Fibroblast of upper back skin (primary cell): ENCODE measurements at places on chromosomes 11 and 22.

- no peak for DNase-seq
These were observed 30.4 kb downstream of the TOLLIP start for GRCh38 chr11:1278766-1279673.

- DNase-seq = no peak
These were observed 7.6 kb downstream of the MMP20 start for GRCh38 chr11:102617466-102618008.

- no peak for DNase-seq
These were observed 292.7 kb downstream of the OPCML start for GRCh38 chr11:133239575-133239974.

DNA sequence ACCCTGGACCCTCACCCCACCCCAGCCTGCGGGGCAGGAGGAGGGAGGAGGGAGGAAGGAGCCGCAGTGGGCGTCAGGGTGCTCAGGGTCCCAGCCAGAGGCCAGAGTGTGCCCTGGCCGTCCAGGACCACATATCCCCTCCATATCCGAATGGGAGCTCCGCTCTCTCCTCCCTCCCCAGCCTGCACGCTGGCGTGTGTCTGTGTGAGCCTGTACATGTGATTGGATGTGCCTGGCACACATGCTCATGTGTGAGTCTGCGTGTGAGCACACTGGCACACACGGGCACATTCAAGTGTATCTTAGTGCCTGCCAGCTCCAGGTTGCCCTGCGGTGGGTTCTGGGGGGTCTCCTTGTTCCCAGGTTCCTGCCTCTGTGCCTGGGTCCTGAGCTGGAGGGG lies 8.1 kb downstream of the TSSC4 start:
- no peak for DNase-seq

GRCh38 chr11:69180726-69181125 lies 25.0 kb downstream of the SMIM38 start:
- DNase-seq = no peak

- DNase-seq = no peak
These were observed 143.1 kb upstream of the RASSF10 start for GRCh38 chr11:12865863-12866595.

GRCh38 chr11:9494316-9494715 lies 33.5 kb downstream of the ZNF143 start:
- DNase-seq = no peak

DNA sequence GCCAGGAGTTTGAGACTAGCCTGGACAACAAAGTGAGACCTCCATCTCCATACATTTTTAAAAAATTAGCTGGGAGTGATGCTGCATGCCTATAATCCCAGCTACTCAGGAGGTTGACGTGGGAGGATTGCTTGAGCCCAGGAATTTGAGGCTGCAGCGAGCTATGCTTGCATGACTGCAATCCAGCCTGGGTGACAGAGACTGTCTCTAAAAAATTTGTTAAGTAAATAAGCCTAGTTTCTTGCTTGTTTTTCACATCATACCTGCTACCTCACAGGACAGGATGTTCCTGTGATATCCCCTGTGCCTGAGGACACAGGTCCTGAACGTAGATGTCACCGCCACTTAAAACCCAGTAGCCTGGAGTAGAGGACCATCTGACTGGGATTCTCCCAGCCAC lies 348.6 kb downstream of the MN1 start:
- DNase-seq = no peak

DNA sequence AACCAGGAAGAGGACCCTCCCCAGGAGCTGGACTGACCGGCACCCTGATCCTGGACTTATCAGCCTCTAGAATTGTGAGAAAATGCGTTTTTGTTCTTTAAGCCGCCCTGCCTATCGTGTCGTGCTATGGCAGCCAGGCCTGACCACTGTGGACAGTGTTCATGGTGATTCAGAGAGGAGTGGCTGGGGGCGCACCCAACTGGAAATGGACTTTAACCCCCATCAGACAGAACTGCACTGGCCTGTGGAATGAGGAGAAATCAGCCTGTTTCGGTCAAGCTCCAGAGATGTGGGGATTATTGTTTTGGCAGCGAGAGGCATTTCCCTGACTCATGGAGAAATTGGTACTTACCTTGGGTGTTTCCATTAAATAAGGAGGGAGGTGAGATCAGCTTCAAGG lies 1437.8 kb downstream of the BRD1 start:
- DNase-seq = no peak

GRCh38 chr11:62001450-62002191 lies 34.2 kb upstream of the FTH1 start:
- peak; percentile 25 for DNase-seq

- peak; percentile 91 for DNase-seq
These were observed 82.9 kb upstream of the THY1 start for GRCh38 chr11:119505861-119506260.

GRCh38 chr11:34637303-34637702 lies 16.4 kb downstream of the EHF start:
- DNase-seq = no peak

DNA sequence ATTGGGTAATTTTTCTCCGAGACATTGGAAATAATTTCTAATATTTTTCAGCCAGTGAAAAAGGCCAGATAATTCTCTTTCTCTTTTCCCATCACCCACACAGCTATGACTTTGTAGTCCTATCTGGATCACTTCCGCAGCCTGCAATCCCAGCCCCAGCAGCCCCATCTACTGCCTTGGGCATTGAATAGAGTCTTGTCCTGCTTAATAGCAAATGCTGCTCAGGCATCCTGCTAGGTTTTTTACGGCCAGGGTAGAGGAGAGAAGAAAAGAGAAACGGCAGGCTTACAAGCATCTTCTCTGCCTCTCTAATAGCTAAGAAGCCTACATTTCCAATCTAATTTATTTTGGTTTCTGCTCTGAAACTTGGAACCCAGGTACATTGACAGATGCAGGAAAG lies 154.3 kb upstream of the B3GAT1 start:
- DNase-seq = no peak

DNA sequence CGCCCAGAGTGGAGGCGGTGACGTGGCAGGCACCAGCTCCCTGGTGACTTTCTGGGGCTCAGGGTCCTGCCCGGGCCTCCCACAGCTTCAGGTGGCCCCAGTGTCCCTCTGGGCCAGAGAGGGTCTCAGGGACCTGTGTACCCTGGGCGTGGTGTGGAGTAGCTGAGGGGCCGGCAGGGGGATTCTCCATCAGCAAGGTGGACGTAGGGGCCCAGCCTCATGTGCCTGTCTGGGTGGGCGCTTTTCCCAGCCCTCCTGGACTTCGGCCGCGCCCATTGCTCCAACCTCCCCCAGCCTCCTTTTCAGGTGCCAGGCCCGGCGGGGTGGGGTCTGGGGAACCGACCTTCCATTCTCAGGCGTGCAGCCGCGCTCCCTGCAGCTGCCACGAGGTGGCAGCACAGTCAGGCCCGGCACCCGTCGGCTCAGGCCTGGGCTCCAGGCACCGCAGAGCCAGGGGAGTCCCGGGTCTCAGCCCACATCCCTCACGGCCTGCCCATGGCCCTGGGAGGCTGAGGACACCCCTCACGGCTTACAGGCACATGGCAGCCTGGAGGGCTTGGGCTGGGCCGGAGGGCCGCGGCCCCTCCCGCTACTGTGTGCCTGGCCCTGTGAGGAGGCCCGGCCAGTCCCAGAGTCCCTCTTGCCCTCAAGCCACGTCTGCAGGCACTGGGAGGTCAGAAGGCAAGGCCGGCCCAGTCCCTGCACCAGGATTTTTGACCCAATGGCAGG lies 19.9 kb upstream of the MUC5B start:
- DNase-seq = peak; percentile 12

DNA sequence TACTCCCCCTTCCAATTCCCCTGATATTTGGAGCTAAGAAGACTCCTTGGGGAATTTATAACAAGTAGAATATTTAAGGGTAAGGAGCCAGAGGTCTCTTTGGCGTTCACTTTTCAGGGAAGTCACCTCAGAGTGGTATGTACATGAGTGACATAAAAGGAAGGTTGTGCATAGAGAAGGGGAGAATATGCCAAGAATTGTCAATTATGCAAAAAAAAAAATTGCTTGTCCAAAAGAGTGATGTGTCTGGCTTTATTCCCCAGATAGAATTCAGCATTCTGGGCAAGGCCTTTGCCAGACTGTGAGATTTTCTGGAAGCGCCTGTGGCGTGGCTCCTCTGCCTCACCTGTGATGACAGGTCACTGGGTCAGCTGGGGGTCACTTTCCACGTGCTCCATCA lies 170.2 kb downstream of the MIAT start:
- no peak for DNase-seq

GRCh38 chr11:22752908-22753310 lies 76.7 kb downstream of the SVIP start:
- DNase-seq = peak; percentile 1

GRCh38 chr11:106520146-106520912 lies 442.9 kb downstream of the AASDHPPT start:
- DNase-seq = no peak

GRCh38 chr11:6156628-6157359 lies 13.3 kb downstream of the OR52B2 start:
- no peak for DNase-seq

DNA sequence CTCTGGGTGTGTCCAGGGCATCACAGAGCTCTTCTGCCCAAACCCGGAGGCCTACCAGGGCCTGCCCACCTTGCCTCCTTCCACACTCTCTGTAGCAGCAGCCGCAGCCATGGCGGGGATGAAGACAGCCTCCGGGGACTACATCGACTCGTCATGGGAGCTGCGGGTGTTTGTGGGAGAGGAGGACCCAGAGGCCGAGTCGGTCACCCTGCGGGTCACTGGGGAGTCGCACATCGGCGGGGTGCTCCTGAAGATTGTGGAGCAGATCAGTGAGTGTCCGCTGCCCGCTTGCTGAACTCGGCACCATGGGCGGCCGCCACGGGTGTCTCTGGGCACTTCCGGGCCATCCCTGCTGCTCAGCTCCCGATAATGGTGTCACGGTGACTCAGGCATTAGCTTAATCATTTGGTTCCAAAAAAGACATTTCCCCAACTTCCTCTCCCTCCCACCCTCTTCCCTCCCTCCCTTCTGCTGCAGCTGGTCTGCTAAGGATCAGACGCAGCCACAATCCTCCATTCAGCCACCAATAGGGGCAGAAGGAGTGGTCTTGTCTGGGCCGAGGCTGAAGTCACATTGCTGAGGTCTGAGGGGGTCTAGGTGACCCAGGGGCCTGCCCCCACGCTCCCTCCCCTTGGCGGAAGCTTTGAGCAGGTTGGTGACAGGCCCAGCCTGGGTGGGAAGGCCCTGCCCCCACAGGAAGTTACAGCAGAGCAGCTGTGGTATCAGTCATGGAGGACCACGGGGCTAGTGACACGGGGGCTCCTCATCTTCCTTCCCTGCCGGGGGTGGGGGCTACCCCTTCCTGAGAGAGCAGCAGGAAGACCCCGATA lies 950 bp downstream of the FERMT3 start:
- peak; percentile 72 for DNase-seq

DNA sequence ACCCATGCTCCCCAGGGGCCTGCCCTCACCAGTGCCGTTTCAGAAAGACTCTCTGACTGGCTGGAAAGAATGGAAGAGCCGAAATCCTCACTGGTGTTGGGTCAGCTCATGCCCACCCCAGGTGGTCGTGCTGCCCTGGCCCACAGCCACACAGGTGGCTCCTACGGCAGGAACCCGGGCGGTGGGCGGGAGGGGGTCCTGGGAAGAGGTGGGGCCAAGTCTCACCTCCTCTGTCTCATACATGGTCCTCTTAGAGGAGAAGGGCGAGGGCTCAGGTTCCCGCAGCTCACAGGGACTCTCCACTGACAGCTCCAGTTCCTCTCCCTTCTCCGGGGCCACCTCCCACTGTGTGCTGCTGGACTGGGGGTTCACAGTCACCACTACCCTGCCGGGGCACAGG lies 8.2 kb downstream of the ATG2A start:
- DNase-seq = no peak

GRCh38 chr22:20751185-20751851 lies 22.6 kb upstream of the SERPIND1 start:
- no peak for DNase-seq

DNA sequence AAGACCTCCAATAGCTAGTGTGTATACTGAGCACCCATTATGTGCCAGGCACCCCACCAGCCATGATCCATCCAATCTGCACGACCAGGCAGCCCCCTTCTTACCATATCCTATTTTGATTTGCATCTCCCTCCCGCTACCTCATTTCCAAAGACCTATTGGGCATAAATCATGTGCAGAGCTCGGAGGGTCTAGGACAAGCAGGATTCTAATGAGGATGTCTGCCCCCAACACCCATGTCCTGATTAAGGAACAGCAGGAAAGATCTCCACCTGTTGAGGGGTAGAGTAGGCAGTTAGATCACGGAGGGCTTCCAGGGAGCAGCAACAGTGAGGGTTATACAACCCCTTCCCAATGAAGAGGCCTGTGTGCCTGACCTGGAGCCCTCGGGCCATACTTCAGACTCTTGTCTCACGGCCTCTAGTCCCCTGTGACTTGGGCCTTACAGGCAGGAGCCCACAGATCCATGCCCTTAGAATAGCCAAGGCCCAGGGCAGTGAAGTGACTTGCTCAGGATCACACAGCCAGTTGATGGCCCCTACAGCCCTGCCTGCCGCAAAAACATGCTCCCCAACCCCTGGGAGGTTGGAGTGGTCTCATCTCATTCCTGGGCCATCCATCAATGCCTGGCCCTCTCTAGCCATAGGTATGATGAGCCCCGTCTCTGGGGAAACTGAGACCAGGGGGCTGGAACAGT lies 3.5 kb downstream of the RAB3IL1 start:
- DNase-seq = no peak

DNA sequence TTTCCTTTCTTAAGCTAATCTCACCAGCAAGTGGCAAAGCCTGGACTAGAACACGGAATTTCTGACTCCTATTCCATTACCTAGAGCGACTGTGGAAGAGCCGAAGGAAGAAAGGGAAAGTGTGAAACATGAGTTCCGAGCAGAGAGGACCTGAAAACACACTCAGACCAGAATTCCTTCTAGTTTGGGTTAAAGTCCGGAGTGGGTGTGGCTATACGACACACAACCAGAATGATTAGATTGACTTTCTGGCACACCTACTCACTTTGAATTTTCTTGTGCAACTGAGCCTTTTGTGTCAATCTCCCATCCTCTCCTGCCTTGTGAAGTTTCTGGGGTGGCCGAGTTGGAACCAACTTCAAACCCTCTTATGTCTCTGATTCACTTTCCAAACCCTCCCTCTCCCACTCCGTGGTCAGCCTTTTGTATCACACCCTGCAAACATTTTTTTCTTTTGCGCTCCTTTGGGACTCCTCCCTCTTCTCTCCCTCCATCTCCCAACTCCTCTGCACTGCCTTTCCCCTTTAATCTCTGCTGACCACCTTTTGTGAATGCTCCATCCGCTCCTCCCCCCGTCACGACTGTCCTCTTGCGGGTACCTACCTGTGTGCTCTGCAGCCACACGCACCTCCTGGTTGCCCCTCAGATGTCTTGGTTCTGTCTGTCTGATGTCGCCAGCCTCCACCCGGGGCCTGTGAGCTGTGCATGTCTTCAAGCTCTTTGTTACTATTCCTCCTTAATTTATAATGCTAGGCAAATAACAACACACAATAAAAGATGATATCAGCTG lies 86.3 kb upstream of the BLID start:
- DNase-seq = peak; percentile 92

GRCh38 chr11:69859275-69859934 lies 40.2 kb upstream of the FGF3 start:
- DNase-seq = no peak
